ENCODE measurements at places on chromosomes 7 and 10.

DNA sequence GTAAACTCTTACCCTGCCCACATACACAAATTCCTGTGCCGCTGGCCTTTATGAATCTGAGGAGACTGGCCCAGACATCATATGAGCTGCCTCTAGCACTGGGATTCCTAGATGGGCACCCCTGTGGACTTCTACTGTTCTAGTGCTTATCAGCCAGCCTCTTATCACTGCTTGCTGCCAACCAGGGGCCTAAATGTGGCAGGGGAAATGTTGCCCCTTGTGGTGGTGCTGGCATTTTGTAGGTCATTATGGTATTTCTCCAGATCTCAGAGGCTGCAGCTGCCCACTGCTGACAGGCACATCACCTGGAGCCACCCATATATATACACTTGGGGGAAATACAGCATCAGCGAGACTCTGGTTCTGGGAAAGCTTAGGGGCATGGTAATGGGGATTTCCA lies 5.4 kb downstream of the SFR1 start:
- no peak for DNase-seq

GRCh38 chr10:123521556-123521955 lies 144.6 kb upstream of the GPR26 start:
- no peak for DNase-seq

GRCh38 chr7:94190599-94191061 lies 186.5 kb upstream of the BET1 start:
- no peak for DNase-seq

DNA sequence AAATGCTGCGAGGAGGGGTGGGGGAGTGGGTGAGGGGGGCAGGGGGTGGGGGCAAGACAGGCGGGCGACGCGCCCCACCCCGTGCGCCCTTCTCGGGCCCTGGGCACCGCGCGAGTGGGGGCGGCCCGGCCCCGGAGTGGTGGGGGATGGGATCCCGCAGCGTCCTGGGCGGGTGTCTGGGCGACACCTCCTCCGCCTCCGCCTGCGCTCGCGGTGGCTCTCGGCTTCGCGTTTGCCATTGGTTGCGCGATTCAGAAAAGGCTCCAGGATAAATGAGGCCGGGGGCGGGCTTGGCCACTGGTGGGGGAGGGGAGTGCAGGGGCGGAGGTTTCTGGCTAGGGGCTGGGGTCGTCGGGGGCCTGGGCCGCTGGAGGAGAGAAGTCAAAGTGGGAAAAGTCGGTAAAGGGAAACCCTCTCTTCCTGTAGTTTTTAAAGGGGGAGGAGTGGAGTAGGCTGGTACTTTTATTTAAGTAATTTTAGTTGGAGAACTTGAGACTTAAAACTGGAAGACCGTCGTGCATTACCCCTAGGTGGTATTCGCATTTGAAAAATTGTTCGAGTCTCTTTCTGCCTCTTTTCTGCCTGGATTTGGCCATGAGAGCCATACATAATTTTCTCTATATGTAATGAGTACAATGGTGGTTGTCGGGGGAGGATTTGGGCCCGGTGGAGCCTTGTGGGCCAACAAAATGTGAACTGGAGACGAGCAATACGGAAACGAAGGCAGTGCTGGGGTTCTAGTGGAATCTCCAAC lies 992 bp upstream of the IGF2BP3 start:
- DNase-seq, result peak; percentile 86

DNA sequence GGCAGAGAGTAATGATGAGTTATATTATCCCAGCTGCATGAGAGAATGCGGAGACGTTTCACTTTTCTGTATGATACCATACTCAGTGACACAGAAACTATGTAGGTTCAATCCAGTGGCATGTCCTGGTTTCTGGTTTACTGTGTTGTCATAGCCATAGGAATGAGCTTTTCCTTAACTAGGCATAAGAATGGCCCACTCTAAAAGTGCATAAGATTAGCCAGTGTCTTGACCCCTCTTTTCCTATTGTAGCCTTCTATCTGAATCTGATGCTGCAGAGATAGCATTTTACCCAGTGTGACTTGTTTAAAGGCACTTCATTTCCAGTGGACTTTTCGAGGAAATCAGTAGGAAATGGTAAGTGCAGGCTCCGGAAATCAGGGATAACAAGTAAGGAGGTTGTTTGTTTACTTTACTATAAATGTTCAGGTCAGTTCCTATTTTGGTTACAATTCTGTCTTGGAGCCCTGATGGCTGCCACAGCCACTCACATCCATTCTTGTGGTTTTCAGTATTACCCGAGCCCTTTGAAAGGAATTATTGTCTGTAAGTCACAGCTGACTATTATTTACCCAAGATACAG lies 70.5 kb downstream of the SEMA3A start:
- no peak for DNase-seq

DNA sequence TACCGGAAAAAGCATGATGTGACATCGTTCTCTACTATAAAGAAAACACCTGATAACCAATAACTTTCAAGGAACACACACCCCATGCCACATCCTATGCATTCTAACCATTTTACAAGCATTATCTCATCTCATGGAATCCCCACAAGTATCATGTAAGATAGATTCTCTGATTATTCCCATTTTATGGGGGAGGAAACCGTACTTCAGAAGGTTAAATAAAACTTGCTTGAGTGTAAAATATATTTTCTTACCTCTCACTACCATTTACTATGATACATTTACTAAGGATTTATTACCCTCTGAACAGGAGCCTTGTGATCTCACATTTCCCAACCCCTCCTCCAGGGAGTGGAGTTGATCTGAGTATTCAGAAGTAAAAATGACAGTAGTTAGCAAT lies 522.7 kb downstream of the CNTNAP2 start:
- no peak for DNase-seq

- no peak for DNase-seq
Measured at GRCh38 chr7:137120690-137121089, 222.8 kb downstream of the PTN start.

DNA sequence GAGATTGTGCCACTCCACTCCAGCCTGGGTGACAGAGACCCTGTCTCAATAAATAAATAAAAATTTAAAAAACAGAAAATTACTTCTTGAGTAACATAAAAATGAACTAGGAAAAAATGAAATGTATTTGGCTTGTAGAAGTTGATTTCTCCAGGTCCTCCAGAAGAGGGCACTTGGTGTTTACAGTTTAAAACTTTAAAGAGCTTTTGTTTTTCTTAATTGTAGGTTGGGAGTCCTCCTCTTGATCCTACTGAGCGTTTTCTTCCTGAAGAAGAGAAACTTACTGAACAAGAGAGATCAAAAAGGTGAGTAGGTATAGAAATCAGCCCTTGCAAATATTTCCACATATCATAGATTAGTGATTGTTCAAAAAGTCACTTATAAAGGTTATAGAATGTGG lies 16.2 kb downstream of the KIFBP start:
- peak; percentile 59 for DNase-seq

DNA sequence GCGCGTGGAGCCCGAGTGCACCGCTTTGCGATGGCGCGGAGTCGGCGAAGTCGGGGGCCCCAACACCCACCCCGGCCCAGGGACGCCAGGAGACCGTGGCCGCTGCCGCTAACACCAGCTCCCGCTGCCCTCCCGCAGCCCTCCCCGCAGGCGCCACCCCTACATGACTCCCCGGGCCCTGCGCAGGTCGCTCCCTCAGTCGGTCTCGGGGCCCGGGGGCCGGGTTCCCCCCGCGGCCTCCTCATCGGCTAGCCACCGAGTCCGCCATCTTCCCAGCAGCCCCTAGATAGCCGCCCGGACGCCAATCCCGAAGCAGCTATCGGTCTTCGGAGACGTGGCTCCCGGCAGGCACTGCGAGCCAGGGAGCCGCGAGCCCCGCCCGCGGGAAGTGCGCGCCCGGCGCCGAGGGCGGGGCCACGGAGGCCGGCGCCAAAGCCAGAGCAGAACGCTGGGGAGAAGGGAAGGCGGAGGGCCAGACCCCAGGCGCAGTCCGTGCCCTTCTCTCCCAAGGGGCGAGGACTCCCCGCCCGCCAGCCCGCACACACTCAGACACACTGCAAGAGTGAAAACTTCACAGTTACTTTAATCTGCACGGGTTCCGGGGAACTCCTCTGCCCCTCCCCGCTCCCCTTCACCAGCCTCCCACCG lies at the start of gene FASTK:
FASTK (minus strand) TSS at position 288 of the 648 bp plus-strand sequence; CDS start at position 245, 43 bp downstream.
- DNase-seq, result peak; percentile 89

GRCh38 chr10:66747451-66747850 lies 178.4 kb upstream of the LRRTM3 start:
- DNase-seq, result peak; percentile 4

DNA sequence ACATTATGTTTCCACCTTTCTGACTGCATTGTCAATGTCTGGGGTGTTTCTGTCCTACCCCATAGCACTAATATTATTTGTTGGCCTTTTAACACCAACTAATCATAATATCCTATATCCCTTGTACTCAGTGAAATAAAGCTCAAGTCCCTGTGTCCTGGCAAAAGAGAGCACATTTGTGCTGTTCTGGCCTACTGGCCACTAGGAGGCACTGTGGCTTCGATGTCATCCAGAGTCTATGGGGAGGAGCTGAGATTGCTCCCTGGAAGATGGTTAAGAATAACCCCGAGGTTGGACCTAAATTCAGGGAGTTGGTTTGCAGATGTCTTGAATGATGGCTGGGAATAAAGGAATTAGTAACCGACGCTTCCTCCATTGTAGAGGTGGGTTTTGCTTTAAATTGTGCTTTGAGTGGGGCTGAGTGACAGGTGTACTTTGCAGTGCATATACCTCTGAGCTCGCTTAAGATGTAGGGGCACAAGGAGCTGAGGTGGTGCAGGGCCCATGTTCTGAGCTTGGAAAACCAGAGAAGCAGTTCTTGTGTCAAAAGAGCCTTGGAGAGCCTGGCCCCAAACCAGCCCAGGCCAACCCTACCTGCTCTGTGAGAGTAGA lies 191.2 kb upstream of the PRSS1 start:
- DNase-seq, result peak; percentile 38

- no peak for DNase-seq
Measured at GRCh38 chr7:69645683-69646082, 47.4 kb downstream of the AUTS2 start.

GRCh38 chr10:63388421-63389031 lies 77.3 kb downstream of the JMJD1C start:
- no peak for DNase-seq

DNA sequence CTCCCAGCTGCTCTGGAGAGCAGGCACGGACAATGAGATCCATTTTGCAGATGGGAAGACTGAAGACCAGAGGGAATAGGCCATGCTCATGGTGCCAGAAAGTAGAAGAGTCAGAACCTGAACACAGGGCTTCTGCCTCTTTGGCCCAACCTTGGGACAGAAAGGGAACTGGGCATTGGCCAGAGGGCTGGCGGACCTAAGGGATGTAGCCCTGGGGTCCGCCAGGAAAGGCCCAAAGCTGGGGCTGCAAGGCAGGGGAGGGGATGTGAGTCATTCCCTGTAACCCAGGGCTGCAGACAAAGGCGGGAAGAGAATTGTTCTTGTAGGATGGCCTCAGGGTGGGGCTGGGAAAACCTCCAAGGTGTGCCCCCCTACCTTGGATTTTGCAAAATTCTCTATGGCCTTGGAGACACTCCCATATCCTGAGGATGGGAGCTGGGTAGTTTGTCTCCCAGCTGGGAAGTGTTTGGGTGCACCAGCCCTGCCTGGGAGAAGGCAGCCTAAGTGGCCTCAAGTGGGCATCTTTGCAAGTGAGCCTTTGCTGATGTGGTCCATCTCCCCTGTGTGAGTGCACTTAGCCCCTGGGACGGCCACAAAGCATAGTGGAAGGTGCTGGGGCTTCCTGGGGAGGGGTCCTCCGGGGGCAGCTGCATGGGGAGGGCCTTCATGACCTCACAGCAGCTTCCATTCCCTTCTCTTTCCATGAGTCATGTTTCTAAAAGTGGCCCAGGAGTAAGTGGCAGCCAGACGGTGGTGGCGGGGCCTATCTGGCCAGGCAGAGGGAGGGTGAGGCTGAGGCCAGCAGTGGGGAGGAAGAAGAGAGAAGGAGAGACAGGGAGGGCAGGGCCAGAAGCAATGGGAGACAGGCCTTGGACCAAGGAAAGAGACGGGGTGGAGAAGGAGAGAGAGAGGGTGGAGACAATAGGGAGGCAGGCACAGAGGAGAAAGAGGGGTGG lies 9.2 kb downstream of the AQP1 start:
- no peak for DNase-seq

DNA sequence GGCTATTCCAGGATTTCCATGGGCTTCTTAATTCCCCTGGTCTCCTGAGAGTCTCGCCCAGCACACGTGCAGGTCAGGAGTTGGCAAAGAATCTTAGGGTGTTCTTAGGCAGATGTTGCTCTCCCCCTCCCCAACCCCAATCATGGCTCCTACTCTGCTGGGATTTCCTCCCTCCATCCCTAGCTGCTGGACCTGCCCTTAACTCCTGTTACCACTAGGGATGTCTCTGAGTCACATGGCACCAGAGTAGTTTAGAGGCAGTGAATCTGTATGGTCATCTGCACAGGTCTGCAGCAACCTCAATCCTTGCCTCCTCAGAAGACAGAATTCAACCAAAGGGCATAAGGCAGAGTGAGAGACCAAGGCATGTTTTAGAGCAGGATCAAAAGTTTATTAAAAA lies 51.8 kb upstream of the CHST3 start:
- peak; percentile 6 for DNase-seq

GRCh38 chr10:10911471-10911921 lies 106.2 kb upstream of the CELF2 start:
- peak; percentile 22 for DNase-seq

DNA sequence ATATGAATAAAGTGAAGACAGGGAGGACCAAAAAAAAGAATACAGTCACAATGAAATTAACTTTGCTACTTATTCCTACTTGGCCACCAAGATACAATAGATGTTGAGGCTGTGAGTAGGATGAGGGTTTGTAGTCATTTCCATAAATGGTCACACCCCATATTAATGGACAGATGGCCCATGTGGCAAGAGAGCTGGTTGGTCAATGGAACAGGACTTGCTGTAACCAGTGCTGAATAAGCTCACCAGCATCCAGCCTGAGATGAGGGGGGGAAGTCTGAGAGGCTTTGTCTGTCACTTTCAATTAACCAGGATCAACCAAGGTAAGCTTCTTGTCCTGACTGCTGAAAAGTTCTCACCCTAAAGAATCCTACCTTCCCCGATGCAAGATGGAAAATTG lies 130.4 kb upstream of the KCNMA1 start:
- DNase-seq, result no peak

DNA sequence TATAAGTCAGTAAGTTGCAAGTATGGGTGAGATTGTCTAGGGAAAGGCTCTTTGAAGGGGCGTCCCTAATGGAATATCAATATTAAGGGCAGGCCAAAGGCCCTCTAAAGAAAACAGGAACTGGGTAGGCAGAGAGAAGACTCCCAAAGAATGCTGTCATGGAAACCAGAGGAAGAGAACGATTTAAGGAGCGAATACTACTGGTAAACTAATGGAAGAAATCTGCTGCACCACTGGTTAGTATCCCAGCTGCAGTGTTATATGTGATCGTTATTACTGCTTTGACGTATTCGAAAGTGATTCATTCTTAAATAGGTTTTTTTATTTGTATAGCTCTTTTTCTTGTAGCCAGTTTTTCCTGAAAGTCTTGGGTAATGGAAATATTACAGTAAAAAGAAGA lies 1.3 kb downstream of the CASP2 start:
- no peak for DNase-seq

DNA sequence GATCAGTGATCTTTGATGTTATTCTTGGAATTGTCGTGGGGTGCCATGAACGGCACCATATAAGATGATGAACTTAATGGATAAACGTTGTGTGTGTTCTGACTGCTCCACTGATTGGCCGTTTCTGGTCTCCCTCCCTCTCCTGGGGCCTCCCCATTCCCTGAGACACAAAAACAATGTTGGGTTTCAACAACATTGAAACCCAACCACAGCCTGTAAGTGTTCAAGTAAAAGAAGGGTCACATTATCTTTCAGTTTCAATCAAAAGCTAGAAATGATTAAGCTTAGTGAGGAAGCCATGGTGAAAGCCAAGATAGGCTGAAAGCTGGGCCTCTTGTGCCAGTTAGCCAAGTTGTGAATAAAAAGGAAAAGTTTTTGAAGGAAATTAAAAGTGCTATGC lies 19.5 kb downstream of the EN2 start:
- no peak for DNase-seq

All from NCI-H460 (cell line).